Skeletal muscle cell (primary cell): ENCODE measurements at places on chromosomes 2 and 18.
A peak's percentile ranks its signal among the peaks of the same experiment; 100 is the strongest.

DNA sequence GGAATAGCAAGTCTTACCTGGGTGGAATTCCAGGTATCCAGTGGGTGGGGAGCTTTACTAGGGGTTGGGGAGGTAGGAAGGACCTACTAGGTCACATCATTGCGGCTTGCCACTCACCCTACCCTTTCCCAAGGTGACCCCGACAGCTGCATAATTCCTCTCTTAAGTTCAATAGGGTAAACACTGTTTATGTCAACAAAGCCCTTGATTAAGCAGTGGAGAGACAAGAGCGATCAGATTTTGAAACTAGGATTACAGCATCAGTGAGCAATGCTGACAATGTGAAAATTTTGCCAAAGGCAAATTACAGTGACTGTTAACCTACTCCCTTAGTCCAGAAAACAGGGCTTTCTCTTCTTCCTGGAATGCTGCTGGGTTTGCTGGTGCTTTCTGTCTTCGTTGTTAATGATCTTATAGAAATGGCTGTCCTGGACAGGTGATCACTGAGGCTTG lies 14.5 kb downstream of the SLC19A3 start:
- no peak for DNase-seq

DNA sequence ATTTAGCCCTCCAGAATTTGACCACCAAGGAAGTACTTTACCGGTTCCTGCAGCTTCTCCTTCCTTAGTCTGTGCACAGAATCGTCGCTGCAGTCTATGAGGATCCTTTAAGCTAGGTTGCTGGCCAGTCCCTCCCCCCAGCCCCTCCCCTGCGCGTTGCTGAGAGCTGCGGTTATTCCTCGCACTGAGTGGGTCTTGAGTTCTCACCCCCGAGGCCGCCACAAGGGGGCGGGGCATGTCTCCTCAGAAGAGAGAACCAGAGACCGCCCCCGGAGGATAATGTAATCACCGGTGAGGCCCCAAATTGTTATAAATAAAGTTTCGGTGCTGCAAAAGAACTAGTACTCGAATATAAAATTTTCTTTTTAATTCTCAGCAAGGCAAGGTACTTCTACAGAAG lies 1184.9 kb upstream of the CDH2 start:
- no peak for DNase-seq

GRCh38 chr18:50790241-50790640 lies 29.6 kb downstream of the MRO start:
- no peak for DNase-seq

DNA sequence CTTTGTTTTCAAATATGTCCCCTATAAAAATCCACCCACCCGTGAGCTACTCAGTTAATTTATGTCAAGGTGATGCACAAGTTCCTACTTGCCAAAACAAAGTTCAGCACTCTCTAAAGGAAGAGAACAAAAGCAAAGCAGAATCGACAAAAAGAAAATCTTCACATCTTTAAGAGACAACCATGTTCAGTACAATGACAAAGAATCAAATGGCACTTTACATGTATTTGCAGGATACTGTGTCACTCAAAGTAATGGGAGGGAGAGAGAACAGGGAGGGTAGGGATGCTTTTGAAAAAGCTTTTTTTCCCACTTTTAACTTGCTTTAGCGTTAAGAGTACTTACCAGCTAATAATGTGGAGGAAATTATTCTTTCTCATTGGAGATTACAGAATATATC lies 39.0 kb upstream of the FAM237A start:
- DNase-seq = no peak

DNA sequence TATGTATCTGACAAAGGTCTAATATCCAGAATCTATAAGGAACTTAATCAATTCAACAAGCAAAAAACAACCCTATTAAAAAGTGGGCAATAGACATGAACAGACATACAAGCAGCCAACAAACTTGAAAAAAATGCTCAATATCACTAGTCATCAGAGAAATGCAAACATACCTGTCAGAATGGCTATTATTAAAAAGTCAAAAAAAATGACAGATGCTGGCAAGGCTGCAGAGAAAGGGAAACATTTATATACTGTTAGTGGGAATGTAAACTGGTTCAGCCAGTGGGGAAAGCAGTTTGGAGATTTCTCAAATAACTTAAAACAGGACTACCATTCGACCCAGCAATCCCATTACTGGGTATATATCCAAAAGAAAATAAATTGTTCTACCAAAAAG lies 21.6 kb downstream of the SESTD1 start:
- DNase-seq = no peak

GRCh38 chr18:79944126-79944731 lies 7.2 kb downstream of the SLC66A2 start:
- DNase-seq = no peak

- no peak for DNase-seq
These were observed 27.8 kb downstream of the GLI2 start for GRCh38 chr2:120763508-120763907.

DNA sequence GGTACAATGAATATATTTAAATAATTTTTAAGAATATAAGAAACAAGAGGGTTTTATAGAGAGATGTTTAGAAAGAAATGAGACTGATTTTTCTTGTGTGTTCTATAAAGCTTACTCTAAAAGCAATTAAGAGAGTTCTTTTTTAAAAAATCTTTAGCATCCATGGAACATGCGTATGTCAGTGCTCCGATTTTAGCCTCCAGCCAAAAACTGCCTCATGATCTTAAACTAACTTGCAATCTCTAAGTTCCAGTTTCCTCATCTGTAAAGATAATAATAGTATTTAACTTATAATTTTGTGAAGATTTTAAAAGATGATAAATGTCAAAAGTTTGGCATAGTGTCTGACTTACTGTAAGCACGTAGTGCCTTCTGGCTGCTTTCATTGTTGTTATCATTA lies 448.7 kb downstream of the EPHA4 start:
- DNase-seq = no peak

DNA sequence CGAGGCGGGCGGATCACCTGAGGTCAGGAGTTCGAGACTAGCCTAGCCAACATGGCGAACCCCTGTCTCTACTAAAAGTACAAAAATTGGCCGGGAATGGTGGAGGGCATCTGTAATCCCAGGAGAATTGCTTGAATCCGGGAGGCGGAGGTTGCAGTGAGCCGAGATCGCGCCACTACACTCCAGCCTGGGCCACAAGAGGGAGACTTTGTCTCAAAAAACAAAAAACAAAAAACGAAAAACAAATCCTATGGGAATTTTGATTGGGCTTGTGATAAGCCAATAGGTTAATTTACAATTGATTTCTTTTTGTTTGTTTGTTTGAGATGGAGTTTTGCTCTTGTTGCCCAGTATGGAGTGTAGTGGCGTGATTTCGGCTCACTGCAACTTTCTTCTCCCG lies 24.2 kb upstream of the TOGARAM2 start:
- no peak for DNase-seq

DNA sequence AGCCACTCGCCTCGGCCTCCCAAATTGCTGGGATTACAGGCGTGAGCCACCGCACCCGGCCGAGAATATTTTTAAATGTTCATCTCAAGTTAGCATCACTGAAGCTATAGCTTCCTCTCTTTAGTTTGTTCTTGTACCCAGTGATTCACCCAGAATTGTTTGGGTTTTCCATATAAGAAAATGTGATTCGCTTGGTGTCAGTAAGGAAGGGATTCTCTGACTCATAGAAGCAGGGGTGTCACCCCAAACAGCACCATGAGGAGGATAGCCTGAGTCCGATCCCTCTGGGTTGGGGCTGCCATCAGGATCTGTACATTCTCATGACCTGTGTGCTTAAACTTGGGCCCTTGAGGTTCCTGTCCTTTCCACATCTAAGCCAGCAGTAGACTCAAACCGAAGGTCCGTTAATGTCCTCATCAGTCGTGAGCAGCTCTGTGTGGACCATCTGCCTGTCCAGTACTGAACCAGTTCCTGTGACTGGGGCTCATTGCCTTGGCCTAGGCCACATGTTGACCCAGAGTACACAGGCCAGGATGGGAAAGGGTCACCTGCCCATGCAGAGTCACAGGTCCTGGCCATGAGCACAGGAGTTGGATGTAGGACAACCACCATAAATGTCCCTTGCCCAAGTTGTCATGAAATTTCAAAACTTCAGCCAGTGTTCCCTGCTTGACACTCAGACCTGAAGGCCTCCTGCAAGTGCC lies 311.9 kb downstream of the GBX2 start:
- no peak for DNase-seq

GRCh38 chr2:112803691-112804521 lies 19.6 kb upstream of the IL1A start:
- DNase-seq = peak; percentile 91

- no peak for DNase-seq
These were observed 440.2 kb upstream of the LYPD1 start for GRCh38 chr2:133110201-133110600.

DNA sequence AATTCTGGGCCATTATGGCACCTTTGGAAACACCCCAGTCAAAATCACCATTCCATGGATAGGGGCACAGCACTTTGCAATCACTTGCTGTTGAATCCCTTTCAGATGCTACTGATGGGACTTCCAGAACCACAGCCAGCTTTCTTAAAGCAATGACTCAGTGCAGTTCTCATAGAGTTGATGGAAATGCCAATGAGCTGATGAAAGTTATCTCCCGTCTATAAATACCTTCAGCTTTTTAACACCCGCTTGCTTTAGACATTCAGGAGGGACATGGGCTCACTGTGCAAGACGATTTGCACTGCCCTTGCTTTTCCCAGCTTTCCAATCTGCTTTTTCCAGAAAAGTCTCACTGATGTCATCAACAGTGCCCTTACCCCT lies 66.7 kb upstream of the RPL31 start:
- no peak for DNase-seq

DNA sequence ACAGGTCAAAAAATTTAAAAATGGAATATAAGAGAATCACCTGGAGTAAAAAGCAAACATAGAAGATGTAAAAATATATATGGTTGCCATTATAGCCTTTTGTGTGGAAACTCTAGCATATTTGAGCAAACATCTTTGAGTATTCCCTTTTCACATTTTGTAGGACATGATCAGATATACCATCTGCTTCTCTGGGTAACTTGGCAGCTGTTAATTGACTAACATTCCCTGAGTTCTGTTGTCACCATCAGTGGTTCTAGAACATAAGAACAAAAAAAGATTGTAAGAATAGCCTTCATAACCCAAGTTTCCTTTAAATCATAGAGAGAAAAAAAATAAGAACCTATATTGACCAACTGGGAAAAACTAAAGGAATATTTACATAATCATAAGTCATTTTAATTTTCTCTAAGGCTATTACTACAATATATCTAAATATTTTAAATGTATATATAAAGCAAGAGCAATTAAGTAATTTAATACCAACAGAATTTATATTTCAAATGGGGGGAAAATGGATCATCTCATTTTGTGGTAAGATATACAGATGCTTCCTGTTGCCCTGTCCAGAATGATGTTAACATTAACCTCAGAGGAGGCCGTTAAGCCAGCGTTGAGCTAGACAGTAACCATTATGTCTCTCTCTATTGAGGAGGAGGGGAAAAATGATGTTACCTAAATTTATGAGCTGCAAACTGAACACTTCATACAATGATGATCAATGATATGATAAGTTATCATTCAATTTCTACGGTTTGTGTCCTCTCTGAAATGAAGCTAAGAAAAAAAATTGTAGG lies 9.8 kb upstream of the INO80D start:
- DNase-seq = no peak

DNA sequence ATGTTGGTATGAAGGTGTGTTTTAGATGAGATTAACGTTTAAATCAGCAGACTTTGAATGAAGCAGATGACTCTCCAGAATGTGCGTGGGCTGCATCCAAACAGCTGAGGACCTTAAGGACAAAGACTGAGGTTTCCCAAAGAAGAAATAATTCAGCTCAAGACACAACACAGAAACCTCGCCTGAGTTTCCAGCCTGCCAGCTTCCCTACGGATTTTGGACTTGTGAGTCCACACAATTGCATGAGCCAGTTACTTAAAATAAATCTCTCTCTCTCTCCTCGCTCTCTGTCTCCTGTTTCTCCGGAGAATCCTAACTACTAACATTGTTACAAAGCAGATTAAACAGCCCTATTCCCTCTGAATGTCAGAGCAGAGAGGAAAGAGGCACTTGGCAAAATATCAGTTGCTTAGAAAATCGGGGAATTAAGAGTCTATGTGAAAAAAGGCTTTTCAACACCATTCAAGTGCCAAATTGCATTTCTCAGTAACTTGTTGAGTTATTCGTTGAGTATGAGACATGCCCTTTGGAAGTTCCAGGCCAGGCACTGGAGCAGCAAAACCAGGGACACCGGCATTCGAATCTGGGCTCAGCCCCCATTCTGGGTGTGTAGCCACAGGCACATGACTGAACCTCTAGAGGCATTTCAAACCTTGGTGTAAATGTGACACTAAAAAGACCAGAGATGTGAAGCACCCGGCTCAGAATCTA lies 174.6 kb upstream of the PID1 start:
- DNase-seq = peak; percentile 67

DNA sequence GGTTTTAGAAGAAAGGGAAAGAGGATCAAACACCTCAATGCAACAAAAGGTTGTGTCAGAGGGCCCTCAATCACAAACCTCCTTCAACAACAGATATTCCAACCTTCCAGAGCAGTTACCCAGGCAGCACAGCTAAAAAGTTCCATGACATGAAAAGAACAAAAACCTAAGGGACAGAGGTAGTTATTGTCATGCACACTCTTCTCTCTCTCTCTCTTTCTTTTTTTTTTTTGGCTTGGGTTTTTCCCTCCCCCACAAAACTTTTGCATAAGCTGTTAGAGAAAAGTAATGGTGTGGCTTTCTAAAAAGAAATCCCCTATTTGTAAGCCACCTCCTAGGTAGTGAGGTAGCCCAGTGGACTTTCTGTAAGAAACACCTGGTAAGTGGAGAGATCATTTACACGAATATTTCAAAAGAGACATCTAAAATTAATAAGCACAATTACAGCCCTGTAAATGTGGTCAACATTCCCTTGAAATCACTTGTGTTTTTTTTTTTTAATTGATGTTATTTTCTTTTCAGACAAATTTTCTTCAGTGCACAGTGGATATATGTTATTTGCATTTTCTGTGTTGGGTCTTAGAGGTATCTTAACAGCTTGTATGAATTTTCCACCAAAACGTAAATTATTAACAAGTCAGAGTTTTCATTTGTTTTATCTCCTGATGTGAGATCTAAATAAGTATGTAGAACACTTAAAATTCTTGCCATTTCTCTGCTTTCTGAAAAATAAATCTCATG lies 48.4 kb downstream of the ZEB2 start:
- no peak for DNase-seq

GRCh38 chr2:42937171-42937875 lies 144.9 kb upstream of the HAAO start:
- no peak for DNase-seq

- no peak for DNase-seq
These were observed 346.1 kb downstream of the CYP26B1 start for GRCh38 chr2:71801556-71801955.

GRCh38 chr2:128391679-128392078 lies 73.0 kb upstream of the HS6ST1 start:
- DNase-seq = no peak

- no peak for DNase-seq
These were observed 2.6 kb downstream of the THADA start for GRCh38 chr2:43593254-43593653.

- DNase-seq = no peak
These were observed 110.6 kb downstream of the NRP2 start for GRCh38 chr2:205792908-205793307.

DNA sequence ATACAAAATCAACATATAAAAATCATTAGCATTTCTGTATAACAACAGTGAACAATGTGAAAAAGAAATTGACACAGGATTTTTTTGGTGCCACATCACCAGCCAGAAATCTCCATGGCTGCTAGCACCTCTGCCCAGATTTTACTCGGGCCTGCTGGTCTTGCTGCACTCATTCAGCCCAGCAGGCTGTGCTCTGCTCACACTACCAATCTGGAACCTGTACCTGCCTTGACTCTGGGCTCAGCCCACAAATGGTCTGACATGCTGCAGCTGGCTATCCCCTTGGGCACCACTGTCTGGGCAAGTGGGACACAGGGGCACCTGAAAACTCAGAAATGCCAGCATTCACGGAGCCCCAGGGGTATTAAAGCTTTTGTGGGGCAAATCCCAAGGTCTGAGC lies 392.5 kb upstream of the NRXN1 start:
- no peak for DNase-seq
